Activated naive CD4-positive, alpha-beta T cell treated with anti-CD3 and anti-CD28 coated beads for 36 hours (primary cell): ENCODE measurements at places on chromosomes 2 and 18.

DNA sequence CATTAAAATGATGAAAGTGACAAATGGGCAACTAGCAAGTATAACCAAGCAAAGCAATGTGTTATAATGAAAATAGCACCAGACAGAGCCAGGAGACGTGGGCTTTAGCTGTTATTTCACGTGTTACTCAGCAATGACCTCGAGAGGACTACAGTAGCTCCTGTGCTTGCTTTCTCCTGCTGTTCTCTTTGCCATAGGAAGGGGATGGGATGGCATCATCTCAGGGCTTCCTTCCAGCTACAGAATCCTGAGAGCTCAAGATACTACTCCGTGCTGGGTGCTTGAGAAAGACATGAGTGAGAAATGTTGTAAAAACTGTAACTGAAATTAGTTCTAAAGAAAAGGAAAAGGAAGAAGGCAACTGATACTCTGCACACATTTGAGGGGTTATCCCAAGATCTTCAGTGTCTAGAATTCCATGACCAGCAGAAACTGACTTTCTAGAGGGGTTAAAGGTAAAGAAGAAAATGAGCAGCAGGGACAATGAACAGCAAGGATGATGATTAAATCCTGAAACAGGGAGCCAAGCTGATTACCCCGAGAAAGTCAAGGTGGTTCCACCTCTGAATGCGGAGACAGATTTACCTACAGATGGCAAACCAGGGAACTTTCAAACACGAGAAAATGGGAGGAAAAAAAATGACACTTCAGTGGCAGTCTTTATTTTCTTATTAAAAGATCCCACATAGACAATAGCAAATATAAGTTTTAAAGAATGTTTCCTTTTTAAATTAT is 33.4 kb downstream of the GAREM1 start:
- H3K4me1 ChIP-seq = no peaks in the 10 kb centered on the region
- no peak for DNase-seq
- H3K4me3 ChIP-seq = no peak overlapping the region
- H3K27me3 ChIP-seq = peaks cover 17% of the 10 kb centered on the region
- H3K36me3 ChIP-seq = no peaks in the 10 kb centered on the region

GRCh38 chr2:38438883-38439612 is 62.0 kb upstream of the ATL2 start:
- H3K27me3 ChIP-seq = peaks cover 6% of the 10 kb centered on the region
- no peaks in the 10 kb centered on the region for H3K36me3 ChIP-seq
- no peak overlapping the region for H3K4me3 ChIP-seq
- no peak overlapping the region for H3K27ac ChIP-seq

- H3K36me3 ChIP-seq = no peaks in the 10 kb centered on the region
- H3K27me3 ChIP-seq = peaks cover 59% of the 10 kb centered on the region
- DNase-seq = peak; percentile 35
- peak overlapping the region; percentile 74 for H3K4me3 ChIP-seq
Observed at GRCh38 chr2:222318712-222319585, 20.2 kb upstream of the PAX3 start.

DNA sequence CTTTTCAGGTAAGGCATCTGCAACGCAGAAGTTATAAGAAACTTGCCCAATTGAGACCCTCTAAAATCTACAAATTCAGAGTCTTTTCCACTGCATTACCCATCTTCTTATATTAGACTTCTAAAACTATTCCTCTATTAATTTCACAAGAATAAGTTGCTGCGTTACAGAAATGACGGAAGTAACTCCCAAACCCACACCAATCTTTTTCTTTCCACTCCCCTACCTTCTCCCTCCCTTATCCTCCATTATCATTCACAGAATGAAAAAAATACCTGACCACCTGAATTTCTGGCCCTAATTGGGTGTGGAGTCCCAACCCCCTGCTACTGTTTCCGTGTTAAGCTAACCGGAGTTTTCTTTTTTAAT is 689 bp downstream of the RPRD1A start:
- H3K36me3 ChIP-seq = peaks cover 10% of the 10 kb centered on the region
- peak overlapping the region; percentile 90 for H3K4me3 ChIP-seq
- H3K27ac ChIP-seq = peak overlapping the region; percentile 90
- H3K4me1 ChIP-seq = peaks cover 36% of the 10 kb centered on the region

DNA sequence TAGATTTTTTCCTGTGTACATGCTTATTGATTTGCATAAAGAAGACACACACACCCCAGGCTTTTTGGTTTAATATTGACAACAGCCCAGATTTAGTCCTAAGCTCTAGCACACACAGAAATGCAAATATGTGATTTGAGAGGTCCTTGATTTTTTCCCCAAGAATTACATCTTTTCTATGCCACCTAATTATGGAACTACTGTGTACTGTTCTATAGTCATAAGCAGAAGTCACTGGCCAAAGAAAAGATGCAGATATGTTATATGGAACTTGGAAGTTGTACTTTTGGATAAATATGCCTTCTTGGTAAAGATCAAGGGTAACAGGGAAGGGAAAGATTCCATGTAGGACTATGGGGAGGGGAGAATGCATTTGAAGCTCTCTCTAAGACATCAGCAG is 105.6 kb downstream of the SETBP1 start:
- no peak overlapping the region for H3K27ac ChIP-seq
- peaks cover 8% of the 10 kb centered on the region for H3K27me3 ChIP-seq
- no peaks in the 10 kb centered on the region for H3K36me3 ChIP-seq
- H3K4me1 ChIP-seq = no peaks in the 10 kb centered on the region

GRCh38 chr2:127911737-127912136 is 26.0 kb upstream of the AMMECR1L start:
- no peaks in the 10 kb centered on the region for H3K27me3 ChIP-seq
- no peaks in the 10 kb centered on the region for H3K4me1 ChIP-seq
- no peaks in the 10 kb centered on the region for H3K36me3 ChIP-seq
- no peak overlapping the region for H3K4me3 ChIP-seq

DNA sequence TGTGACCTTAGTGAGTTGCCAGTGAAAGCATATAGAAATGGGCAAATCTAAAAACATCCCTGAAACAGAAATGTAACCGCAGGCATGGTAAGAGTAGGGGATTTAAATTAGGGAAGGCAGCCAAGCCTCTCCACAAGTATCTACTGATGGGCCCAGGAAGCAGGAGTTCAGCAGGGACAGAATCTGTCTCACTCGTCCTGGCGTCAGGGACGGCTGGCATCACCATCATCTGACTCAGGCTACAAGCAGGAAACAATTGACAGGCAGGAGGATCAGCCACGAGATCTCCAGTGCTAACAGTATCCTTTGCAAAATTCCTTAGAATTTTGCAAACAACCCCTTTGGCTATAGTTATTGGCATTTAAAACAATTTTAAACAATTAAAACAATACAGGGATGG is 61.3 kb downstream of the SMAD4 start:
- H3K4me1 ChIP-seq = no peaks in the 10 kb centered on the region
- no peaks in the 10 kb centered on the region for H3K27me3 ChIP-seq
- H3K36me3 ChIP-seq = peaks cover 12% of the 10 kb centered on the region
- no peak for DNase-seq
- H3K27ac ChIP-seq = no peak overlapping the region
- H3K4me3 ChIP-seq = no peak overlapping the region

- no peaks in the 10 kb centered on the region for H3K27me3 ChIP-seq
- H3K4me1 ChIP-seq = no peaks in the 10 kb centered on the region
- H3K36me3 ChIP-seq = no peaks in the 10 kb centered on the region
- H3K27ac ChIP-seq = no peak overlapping the region
Observed at GRCh38 chr2:191877875-191878274, 31.0 kb upstream of the CAVIN2 start.

DNA sequence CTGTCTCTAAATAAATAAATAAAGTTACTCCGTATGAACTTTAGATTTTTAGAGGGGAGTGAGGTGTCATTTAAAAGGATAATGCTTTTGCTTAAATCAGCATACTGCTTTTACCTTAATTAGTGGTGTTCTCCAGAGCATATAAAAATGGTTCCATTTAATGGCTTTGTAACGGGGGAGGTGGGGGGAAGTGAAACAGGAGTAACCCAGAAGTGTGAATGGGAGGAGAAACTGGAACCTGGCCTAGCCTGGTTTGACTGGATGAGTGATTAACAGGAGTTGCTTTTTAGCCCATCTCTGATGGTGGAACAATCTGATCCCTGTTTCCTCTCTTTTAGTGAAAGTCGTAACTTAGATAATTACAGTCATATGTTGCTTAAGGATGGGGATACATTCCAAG is 1.6 kb downstream of the CNDP2 start:
- peak overlapping the region; percentile 98 for H3K27ac ChIP-seq
- H3K36me3 ChIP-seq = peaks cover 28% of the 10 kb centered on the region
- no peaks in the 10 kb centered on the region for H3K27me3 ChIP-seq
- peak overlapping the region; percentile 98 for H3K4me3 ChIP-seq

DNA sequence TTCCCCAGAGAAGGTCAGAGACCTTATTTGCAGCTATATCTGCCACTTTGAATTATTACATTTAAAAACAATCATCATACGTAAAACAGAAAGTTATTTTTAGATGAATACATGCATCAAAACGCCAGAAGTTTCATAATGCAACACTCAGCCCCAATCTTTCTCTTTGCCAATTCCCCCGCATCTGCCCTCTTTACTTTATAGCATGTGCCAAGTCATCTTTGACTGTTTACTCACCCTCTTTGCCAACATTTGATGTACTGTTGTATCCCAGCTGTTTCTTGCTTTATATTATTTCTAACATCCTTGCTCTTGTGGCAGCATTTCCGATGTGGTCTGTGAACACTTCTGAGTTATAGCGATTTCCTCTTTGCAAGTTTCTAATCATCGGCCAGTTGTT is 86.2 kb downstream of the CRIM1 start:
- no peak overlapping the region for H3K27ac ChIP-seq
- DNase-seq = no peak
- peaks cover 8% of the 10 kb centered on the region for H3K4me1 ChIP-seq
- peaks cover 9% of the 10 kb centered on the region for H3K27me3 ChIP-seq

- no peak overlapping the region for H3K27ac ChIP-seq
- no peaks in the 10 kb centered on the region for H3K27me3 ChIP-seq
- no peak for DNase-seq
- no peak overlapping the region for H3K4me3 ChIP-seq
Observed at GRCh38 chr2:139374296-139374850, 594.2 kb upstream of the NXPH2 start.

GRCh38 chr2:234446404-234447076 is 50.3 kb downstream of the ARL4C start:
- H3K27ac ChIP-seq = peak overlapping the region; percentile 96
- DNase-seq = peak; percentile 84
- H3K27me3 ChIP-seq = no peaks in the 10 kb centered on the region
- H3K4me1 ChIP-seq = peaks cover 80% of the 10 kb centered on the region

GRCh38 chr2:8257502-8257901 is 424.4 kb upstream of the ID2 start:
- H3K4me3 ChIP-seq = no peak overlapping the region
- H3K36me3 ChIP-seq = no peaks in the 10 kb centered on the region
- H3K27ac ChIP-seq = no peak overlapping the region

DNA sequence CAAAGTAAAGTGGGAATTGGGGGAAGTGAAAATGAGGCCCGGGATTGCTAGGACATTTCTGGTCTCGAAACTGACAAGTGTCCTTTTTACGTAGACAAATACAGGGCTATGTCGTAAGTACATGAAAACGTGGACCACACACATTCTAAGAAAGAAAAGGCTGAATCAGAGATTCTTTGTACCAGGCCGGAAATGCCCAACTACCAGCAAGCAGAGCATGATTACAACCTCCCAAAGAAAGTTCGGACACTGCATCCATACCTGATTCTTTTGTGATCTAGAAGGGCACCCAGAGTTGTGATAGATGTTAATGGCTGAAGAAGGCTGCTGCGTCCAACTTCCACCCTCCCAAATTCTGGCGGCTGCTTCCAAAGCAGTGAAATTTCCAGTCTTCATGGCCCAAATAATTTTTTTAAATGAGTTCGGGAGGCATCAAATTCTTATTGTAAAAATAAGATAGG is 1.7 kb downstream of the RBMS1 start:
- H3K27me3 ChIP-seq = no peaks in the 10 kb centered on the region
- H3K4me1 ChIP-seq = peaks cover 56% of the 10 kb centered on the region
- no peaks in the 10 kb centered on the region for H3K36me3 ChIP-seq
- DNase-seq = no peak
- H3K27ac ChIP-seq = peak overlapping the region; percentile 93

GRCh38 chr2:11466307-11467128 is 557 bp upstream of the E2F6 start:
- H3K4me3 ChIP-seq = peak overlapping the region; percentile 91
- DNase-seq = no peak
- H3K27me3 ChIP-seq = no peaks in the 10 kb centered on the region
- H3K36me3 ChIP-seq = peaks cover 20% of the 10 kb centered on the region
- peak overlapping the region; percentile 83 for H3K27ac ChIP-seq

GRCh38 chr2:131674174-131674507 is 146.5 kb downstream of the CCDC74A start:
- H3K36me3 ChIP-seq = no peaks in the 10 kb centered on the region
- H3K27ac ChIP-seq = no peak overlapping the region
- H3K4me3 ChIP-seq = no peak overlapping the region
- no peak for DNase-seq

DNA sequence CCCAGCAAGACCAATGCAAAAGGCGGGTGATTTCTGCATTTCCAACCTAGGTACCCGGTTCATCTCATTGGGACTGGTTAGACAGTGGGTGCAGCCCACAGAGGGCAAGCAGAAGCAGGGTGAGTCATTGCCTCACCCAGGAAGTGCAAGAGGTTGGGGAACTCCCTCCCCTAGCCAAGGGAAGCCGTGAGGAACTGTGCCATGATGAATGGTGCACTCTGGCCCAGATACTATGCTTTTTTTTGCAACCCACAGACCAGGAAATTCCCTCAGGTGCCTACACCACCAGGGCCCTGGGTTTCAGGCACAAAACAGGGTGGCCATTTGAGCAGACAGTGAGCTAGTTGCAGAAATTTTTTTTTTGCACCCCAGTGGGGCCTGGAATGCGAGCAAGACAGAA is 662.6 kb upstream of the ACVR2A start:
- H3K36me3 ChIP-seq = no peaks in the 10 kb centered on the region
- H3K27ac ChIP-seq = peak overlapping the region; percentile 73
- peak; percentile 72 for DNase-seq
- H3K4me1 ChIP-seq = peaks cover 18% of the 10 kb centered on the region
- peaks cover 4% of the 10 kb centered on the region for H3K27me3 ChIP-seq

GRCh38 chr2:182368446-182368845 is 58.4 kb downstream of the PDE1A start:
- no peaks in the 10 kb centered on the region for H3K4me1 ChIP-seq
- H3K27ac ChIP-seq = no peak overlapping the region
- no peaks in the 10 kb centered on the region for H3K36me3 ChIP-seq
- H3K27me3 ChIP-seq = no peaks in the 10 kb centered on the region
- no peak for DNase-seq
- no peak overlapping the region for H3K4me3 ChIP-seq

DNA sequence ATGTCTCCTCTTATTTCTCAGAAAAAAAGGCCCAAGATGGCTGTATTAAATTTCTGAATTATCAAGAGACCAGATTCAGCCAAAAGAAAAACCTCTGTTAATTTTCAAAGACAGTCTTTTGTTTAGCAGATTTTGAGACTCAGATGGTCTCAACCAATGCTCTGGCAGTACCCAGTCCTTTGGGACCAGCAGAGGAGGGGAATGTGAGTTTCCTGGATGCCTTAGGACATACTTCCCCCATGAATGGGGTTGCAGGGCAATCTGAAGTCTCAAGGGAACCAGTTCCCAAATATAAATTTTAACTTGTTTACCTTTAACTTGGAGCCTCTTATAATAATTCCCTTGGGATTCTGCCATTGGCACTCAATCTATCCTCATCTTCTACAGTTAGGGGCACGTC is 107.8 kb upstream of the ZNF521 start:
- no peaks in the 10 kb centered on the region for H3K27me3 ChIP-seq
- no peak overlapping the region for H3K4me3 ChIP-seq
- no peak for DNase-seq
- H3K27ac ChIP-seq = no peak overlapping the region
- H3K36me3 ChIP-seq = no peaks in the 10 kb centered on the region

GRCh38 chr2:28666496-28667184 is 85.0 kb upstream of the PPP1CB start:
- DNase-seq = no peak
- no peak overlapping the region for H3K4me3 ChIP-seq
- H3K36me3 ChIP-seq = no peaks in the 10 kb centered on the region
- H3K27ac ChIP-seq = no peak overlapping the region
- H3K27me3 ChIP-seq = no peaks in the 10 kb centered on the region

GRCh38 chr18:54684784-54685183 is 93.7 kb downstream of the DYNAP start:
- no peak for DNase-seq
- H3K4me3 ChIP-seq = no peak overlapping the region
- peaks cover 1% of the 10 kb centered on the region for H3K4me1 ChIP-seq
